Fibroblast of skin of back (primary cell): ENCODE measurements at places on chromosomes 1 and 21.

DNA sequence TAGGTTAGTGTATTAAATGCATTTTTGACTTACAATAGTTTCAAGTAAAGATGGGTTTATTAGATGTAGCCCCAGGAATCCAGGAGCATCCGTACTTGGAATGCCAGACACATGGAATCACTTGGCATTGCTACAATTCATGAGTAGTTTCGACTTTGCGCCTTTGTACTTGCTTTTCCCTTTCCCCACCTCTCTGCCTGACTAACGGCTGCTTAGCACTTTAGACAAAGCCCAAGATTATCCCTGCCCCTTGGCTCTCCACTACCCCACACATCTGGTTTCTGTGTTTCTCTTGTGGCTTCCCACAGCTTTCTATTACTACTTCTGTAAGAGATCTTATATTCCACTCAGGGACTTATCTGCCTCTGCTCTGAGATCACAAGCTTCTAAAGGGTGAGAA, 397.7 kb upstream of the POU3F1 start:
- peak; percentile 90 for DNase-seq

DNA sequence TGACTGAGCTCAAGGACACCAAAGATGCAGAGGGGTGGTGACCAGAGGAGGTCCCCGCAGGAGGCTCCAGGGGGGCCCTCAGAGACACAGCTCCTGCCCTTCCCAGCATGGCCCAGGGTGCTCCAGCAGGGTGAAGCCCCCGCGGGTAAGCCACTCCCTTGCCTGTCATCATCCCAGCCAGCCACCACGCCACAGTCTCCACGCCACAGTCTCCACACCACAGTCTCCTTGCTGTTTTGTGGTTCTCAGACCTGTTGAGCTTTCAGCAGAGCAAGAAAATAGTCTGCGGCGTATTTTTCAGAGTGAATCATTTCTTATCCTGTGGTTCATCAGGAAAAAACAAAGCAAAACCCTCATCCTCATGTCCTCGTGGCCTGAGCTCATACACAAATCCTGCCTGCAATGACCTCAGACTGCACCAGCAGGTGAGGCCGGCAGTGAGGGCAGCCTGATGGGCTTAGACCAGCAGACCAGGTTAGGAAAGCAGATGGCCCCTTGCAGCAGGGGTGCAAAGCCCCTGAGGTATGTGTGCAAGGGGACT, 25.7 kb upstream of the ABCG1 start:
- no peak for DNase-seq

GRCh38 chr1:36458910-36459309, 5.3 kb downstream of the MRPS15 start:
- DNase-seq: no peak

DNA sequence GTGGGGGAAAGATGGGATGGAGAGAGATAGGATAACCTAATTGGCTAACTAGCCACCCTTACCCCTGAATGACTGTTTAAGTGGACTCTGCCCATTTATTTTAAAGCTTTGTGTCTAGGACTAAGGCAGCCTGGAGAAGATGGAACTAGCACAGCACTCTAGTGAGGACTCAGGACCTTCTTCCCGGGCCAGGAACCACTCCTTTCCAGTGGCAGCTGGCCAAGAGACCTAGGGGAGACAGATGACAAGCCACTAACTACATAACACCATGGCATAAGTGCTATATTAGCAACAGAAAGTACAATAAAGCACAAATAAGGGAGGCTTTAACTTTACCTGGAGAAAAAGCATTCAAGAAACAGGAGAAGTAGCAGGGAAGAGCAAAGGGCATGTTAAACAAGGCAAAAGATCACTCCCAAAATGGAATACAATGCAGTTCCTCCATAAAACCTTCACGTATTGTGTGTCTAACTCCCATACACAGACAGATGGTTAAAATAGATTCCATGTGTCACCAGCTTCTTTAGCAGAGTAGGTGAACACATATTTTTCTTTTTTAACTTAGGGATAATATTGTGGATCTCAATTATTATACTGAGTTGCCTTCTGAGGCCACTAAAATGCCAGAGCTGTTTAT, 20.6 kb downstream of the CLCA1 start:
- no peak for DNase-seq
